ENCODE measurements at places on chromosomes 5 and 9. TPM values are rescaled to one million over a fixed set of nuclear protein-coding genes. Genes with fewer than 3 reads are reported as not detected.

PCDHGB4 gene
- total RNA-seq: 11.9 TPM

DNA sequence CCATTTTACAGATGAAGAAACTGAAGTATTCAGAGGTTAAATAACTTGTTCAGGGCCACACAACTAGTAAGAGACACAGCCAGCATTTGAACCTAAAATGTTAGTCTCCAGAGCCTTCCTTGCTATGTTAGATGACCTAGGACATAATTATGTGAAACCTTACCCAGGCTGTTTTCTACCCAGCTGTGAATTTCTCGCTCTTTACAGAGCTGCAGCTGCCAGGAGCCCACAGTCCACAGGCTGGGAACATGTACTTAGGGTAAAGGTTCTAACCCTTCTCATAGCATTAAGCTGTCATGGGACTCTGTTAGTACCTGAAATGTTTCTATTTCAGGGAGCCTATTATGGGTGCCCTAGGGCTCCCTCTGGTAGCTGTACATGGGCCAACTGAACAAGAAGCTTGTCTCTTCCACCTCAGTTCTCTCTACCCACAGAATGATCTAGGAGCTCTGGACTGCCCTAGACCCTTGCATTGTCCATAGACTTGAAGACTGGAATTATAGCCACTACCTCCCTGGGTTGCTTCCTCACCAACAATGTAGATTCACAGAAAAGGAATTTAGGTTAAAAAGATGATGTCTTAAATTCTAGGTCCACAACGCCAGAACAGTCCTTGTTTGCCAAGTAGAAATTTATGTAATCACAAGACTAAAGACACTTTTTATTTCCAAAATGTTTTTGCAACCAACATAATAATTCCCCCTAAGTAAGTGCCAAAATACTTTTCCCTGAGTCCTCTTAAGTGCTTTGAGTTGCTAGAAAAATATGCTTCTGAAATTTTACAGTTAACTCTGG is 262.9 kb downstream of the PIK3R1 start:
- DNase-seq: no peak

DNA sequence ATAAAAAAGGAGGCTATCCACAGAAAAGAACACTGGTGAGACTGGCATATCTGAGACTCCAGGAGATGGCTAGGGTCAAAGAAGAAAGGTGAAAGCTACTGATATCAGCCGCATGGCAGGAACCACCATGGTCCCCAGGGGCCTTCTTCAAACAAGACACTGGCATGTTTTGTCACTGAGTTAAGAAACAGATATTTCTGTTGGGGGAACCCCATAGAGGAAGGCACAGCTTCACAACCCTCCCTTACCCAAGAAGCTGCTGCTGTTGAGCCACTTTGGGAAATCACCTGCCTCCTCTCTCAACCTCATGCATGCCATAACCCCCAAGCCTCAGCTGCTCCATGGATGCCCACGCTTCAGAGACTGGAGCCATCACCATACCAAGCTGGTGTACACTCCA is 13.3 kb upstream of the BTNL3 start:
- DNase-seq: no peak

LAMC3 gene
- total RNA-seq: 1.0 TPM

PTGDS gene
- total RNA-seq: 2,942 TPM

DNA sequence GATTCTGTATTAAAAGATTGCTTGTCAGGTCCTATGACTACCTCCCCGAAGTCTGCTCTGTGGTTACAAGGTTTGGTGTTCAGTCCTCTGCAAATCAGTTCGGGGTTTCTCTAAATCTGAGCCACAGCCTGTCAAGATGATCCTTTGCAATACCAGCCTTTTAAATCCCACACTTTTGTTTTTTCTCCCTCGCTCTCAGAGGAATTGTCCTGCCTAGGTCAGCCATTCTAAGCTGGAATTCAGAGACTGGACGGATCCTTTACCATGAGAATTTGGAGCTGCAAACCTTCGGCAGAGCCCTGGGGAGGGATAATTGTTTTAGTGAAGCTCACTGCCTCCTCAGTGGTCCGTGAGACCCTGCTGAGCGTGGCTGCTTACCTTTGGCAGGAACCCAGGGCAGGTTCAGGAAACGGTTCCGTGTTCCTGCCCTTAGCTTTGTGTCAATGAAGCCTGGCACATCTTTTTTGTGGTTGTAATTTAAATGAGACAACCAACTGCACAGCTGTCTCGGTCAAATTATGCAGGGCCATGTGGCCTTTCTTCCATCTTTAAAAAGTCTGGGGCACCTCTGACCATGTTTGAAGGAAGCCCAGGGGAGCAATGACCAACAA is 47.2 kb downstream of the EBF1 start:
- DNase-seq: no peak

Measured in heart left ventricle (tissue), 16 donors.